Endothelial cell of umbilical vein (primary cell): ENCODE measurements at places on chromosomes 4 and X. TPM values are rescaled to one million over a fixed set of nuclear protein-coding genes. Genes with fewer than 3 reads are reported as not detected.

GRCh38 chr4:148006001-148006400 lies 274.1 kb downstream of the ARHGAP10 start:
- DNase-seq: no peak

DNA sequence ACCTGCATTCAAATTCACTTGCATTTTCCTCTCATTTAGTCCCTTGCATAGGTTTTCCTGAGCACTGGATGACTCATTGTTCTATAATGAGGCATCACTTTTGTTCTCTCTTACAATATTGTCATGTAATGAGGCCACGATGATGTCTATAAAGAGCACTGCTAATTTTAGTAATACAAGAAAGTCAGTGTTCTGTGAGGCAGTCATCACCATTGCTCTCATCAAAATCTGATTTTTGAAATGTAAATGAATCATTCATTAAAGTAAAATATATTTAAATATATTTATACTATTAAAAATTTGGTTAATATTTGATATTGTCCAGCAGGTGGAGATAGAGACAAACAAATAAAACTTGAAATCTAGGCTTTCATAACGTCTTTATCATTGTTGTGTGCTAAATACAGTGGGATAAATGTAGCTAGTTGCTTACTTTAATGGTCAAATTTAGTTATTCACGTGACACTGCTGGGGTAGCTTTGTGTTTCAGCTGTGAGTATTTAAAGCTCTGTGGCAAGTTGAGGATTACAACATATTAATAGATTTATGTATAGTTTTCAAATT lies 15.4 kb downstream of the HMGB2 start:
- peak; percentile 67 for DNase-seq

GRCh38 chr4:48380583-48381167 lies 39.3 kb downstream of the SLAIN2 start:
- no peak for DNase-seq

GRCh38 chr4:152156442-152156841 lies 379.4 kb downstream of the FBXW7 start:
- no peak for DNase-seq

- no peak for DNase-seq
Observed at GRCh38 chr4:188218392-188218791, 79.2 kb downstream of the TRIML1 start.

DNA sequence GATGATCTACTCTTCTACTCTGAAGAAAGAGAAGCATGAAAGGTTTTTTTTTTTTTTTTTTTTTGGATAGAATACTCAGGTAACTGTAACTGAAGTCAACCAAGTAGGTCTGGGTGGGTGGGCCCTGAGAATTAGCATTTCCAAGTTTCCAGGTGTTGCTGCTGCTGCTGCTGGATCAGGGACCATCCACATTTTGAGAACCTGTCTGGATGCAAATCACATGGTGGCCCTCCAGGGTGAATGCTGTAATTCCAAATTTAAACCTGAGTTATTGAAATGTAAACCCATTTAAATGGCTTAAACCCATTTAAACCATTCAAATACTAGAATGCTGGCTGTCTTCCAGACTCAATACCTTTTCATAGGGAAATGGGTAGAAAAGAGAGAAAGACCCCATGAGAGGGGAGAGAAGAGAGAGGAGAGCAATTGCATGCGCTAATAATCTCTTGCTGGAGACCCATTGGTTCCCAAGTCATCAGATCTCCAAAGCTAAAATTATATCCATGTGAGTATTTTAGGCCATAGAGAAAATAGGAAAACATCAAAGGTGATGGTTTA lies 17.6 kb downstream of the SUPT20HL1 start:
- DNase-seq: no peak

DNA sequence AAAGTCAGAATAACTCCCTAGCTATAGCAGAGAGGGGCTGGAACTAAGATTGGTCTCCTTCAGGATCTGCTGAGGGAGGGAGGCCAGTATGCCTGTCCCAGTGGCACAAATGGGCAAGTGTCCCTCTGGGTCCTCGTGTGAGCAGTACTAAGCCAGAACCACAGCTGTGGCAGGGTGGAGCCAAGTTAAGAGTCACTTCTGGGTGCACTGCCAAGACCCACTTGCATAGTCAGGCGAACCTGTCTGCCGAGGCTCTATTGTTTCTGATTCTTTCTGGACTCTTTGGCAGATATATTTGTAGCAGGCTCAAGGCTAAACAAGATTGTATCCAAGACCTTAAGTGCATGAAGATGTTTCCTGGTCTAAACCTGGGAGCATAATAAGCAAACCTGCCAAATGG lies 1123.7 kb upstream of the POU3F4 start:
- no peak for DNase-seq

DNA sequence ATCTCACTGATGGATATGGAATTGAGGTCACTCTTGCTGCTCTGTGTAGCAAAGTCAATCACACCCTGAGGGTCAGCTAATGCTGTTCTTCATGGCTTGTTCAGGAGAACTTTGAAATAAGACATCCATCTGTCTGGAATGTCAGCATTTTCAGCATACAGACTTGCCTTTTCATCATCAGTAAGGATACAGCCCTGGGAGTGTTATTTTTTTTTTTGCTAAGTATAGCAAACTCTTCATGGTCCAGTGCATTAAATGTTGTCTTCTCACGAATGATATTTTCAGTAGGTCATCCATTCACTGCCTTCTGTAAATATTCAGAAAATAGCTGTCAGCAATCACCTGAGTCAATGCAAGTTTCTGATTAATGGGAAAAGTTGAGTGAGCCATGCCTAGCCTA lies 268.8 kb upstream of the SMIM31 start:
- no peak for DNase-seq

- no peak for DNase-seq
Observed at GRCh38 chrX:36443007-36443406, 523.5 kb downstream of the CFAP47 start.

DNA sequence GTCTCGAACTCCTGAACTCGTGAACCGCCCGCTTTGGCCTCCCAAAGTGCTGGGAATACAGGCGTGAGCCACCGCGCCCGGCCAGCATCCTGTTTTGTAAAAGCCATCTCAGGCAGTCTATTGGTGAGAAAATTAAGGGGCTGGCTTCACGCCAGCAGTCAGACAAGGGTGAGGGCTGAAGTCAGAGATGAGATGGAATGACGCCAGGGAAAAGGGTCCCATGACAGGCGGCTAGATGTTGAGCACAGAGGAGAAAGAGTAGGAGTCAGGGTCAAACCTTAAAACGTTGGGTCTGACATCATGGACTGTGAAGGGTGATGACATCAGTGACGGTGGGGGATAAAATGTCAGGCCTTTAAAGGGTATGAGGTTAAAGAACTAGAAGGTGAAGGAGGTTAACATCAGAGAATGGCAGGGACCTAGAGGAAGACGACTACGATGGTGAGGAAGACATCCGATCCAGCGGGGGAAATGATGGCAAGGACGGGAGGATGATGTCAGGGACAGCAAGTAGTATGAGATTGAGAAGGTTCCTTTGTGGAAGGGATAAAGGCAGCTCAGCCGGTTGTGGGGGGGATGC lies 504 bp upstream of the RBM3 start:
- peak; percentile 61 for DNase-seq

GRCh38 chrX:131626681-131627296 lies 82.9 kb downstream of the OR13H1 start:
- DNase-seq: no peak

GRCh38 chrX:153609917-153610835 lies 11.2 kb upstream of the CCNQ start:
- peak; percentile 65 for DNase-seq

- no peak for DNase-seq
Observed at GRCh38 chr4:148405161-148405893, 36.9 kb downstream of the NR3C2 start.

DNA sequence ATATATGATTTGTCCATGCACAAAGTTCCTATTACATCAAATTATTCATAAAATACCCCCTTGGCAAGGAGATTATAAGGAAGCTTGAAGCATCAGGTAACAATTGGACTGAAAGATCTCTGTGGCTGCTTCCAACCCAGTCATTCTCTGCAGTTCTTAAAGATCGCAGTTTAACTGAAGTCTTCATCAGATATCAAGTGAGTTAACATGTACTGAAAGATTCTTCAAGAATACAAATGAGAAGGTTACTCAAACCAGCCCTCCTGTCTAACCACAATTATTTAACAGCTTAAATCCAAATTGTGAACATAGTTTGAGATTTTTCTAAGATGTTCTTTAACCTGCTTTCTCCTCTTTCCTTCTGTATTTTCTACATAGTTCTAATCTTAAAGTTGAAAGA lies 56.1 kb downstream of the SLC10A7 start:
- DNase-seq: no peak

DNA sequence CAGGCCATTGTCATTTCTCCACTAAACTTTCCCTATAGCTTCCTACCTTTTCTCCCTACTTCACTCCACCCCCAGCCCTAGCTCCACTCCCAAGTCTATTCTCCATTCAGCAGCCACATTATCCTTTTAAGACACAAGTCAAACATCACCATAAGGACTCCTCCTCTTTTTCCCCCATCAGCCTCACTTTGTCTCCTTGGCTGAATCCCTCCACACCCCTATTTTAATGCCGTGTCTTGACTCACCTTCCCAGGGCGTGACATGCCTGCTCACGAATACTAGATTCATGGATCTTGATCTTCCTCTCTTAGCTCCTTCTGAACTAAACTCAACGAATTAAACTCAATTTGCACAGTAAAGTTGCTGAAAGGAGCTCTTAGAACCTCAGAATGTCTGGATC lies 281.9 kb downstream of the PTTG2 start:
- no peak for DNase-seq

DNA sequence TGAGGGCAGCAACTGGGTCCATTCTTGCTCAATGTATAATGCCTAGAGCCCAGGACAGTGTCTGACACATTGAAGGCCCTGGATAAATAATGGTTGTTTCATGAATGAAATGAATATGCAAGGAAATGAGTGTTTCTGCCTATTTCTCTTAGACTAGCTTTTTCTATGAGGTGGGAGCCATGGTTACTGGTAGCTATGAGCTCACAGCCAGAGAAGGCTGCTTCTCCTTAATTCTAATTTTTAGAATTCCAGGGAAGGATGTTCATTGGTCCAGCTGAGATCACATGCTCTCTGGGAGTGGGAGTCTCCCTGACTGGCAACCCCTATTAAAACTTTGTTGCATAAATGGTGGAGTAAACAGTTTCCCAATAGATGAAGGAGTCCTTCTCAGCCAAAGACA lies 9.7 kb upstream of the DCUN1D4 start:
- no peak for DNase-seq

DNA sequence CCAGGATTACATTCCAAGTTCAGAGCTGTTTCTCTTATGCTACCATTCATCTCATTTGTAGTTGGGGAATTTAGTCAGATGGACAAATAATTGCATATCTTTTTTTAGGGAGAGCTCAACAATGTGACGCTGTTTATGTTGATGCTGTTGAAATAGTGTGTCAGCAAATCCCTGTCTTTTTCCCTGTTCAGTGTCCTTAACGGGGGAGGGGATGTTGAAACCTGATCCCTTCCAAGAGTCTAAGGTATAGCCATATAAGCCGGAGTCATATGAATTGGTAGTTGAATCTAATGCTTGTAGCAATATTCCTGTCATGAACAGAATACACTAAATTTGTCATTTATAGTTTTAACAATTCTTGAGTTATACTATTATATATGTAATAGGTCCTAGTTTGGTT lies 293.5 kb upstream of the FAT1 start:
- no peak for DNase-seq

DNA sequence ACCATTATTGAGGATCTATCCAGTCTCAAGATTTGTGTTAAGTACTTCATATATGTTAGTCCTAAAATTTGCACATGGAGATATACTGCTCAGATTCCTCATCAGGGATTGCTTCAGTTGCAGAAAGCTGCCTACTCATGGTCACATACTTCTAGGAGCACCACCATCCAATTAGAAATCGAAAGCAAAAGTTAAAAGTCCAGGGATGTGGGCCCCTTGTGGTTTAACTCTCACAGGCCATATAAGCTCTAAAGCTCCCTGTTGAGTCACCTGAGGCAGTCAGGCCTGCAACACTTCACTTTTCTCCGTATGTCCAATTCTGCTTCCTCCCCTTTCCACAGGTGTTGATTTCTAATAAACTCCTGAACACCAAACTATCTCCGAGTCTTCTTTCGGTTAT lies 84.2 kb downstream of the CNOT6L start:
- no peak for DNase-seq

DNA sequence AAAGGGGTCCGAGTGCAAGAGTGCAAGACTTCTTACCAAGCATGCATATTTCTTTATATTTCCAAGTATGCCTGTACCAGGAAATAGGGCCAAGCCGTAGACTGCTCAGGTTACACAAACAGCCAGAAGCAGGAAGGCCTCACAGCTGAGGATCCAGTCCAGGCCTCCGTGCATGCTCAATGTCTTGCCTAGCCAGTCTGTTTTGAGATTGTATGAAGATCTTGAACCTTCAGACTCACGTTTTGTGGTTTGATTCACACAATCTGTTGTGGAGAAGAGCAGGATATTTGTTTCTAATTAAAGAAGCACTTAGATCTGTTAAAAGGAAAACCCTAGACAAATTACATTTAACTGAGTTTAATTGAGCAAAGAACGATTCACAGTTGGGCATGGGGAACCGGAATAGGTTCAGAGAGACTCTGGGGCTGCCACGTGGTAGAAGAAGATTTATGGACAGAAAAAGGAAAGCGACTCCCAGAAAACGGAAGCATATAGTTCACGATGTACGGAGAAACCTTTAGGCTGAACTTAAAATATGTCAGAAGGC lies 1.2 kb downstream of the MGST2 start:
- peak; percentile 84 for DNase-seq

DNA sequence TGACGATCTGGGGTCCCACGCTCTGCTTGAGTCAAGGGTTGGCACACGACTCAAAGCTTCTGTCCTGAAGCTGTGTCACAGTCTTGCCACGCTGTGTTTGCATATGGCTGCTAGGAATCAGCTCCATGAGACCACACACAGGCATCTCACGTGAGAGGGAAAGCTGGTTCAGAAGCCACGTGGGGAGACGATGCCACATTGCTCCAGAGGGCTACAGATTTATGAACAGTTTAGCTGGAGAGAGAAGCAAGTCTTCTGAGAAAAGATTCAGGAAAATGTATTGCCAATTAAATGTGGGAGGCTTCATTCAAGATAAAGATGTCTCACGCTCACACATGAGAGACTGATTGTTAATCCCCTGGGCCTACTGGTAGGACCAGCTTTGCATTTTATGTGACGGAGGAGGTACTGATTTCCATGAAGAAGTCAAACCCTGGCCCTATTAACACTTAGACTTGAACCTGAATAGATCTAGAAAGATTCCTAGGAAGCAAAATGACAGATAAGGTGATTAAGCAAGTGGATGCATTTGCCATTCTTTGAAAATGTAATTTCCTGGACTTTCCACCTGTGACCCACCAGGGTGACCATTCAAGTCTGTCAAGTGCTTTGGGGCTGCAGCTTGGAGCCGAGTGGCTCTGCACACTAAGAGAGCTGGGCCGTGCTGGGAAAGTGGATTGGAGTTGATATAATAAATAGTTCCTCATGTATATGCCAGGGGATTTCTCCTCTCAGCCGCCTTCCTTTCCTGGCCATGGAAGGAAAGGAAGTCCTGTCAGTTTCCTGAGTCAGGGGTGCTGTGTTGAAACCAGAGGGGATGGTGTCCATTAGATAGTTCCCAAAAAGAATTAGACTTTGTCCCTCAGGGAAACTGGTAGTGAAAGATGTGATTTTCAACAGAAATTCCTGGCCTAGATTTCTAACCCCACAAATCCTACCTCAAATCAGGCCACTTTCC lies 29.0 kb downstream of the ENPP6 start:
- DNase-seq: no peak

Gene TRAM1L1
- 0.65 and 0.88 TPM in 2 replicates for polyA plus RNA-seq

Gene IGBP1
- 38.4 and 39.5 TPM in 2 replicates for polyA plus RNA-seq

Gene STS
- 2.1 TPM in 2 replicates for polyA plus RNA-seq

Gene MAGEE2
- not detected in 2 replicates for polyA plus RNA-seq

Gene RHOXF1
- polyA plus RNA-seq: not detected in 2 replicates

Gene HSFX4
- not detected in 2 replicates for polyA plus RNA-seq

Gene ITIH6
- not detected in 2 replicates for polyA plus RNA-seq

Gene FRMPD4
- polyA plus RNA-seq: not detected in 2 replicates

Gene CTBP1
- polyA plus RNA-seq: 167 and 314 TPM in 2 replicates

Gene NAA11
- not detected in 2 replicates for polyA plus RNA-seq

Gene CHRDL1
- polyA plus RNA-seq: not detected in 2 replicates
